ENCODE measurements at places on chromosomes 3 and 15. TPM values are rescaled to one million over a fixed set of nuclear protein-coding genes. Genes with fewer than 3 reads are reported as not detected.

IGSF10 gene
- total RNA-seq: 0.32 TPM

VPS33B gene
- total RNA-seq: 14.5 TPM

RAD51 gene
- 17.9 TPM for total RNA-seq

TMEM39A gene
- 21.8 TPM for total RNA-seq

ADPRH gene
- total RNA-seq: 4.1 TPM

USP50 gene
- not detected for total RNA-seq

IGF2BP2 gene
- 14.4 TPM for total RNA-seq

SLC24A5 gene
- not detected for total RNA-seq

SH2D7 gene
- total RNA-seq: not detected

FRMD5 gene
- total RNA-seq: 2.1 TPM

DAZL gene
- not detected for total RNA-seq

PLSCR2 gene
- not detected for total RNA-seq

FSTL1 gene
- total RNA-seq: 62.0 TPM

OSBPL10 gene
- total RNA-seq: 23.3 TPM

CXCR6 gene
- total RNA-seq: not detected

ZPLD1 gene
- not detected for total RNA-seq

CHD2 gene
- 27.6 TPM for total RNA-seq

SLC12A1 gene
- total RNA-seq: not detected

ATP2B2 gene
- 0.09 TPM for total RNA-seq

SPTSSB gene
- not detected for total RNA-seq

IL5RA gene
- total RNA-seq: not detected

FBXW12 gene
- not detected for total RNA-seq

TRIM71 gene
- not detected for total RNA-seq

RBP2 gene
- not detected for total RNA-seq

PODXL2 gene
- 10.0 TPM for total RNA-seq

TMC3 gene
- total RNA-seq: not detected

EPB42 gene
- total RNA-seq: not detected

MYLK gene
- total RNA-seq: 11.6 TPM

PDIA5 gene
- total RNA-seq: 30.1 TPM

CEMIP gene
- total RNA-seq: 1.0 TPM

GRK7 gene
- total RNA-seq: 0.02 TPM

LRRIQ4 gene
- not detected for total RNA-seq

DCUN1D1 gene
- 17.3 TPM for total RNA-seq

MRAS gene
- 8.2 TPM for total RNA-seq

TICRR gene
- 10.5 TPM for total RNA-seq

CPA3 gene
- total RNA-seq: not detected

SYNPR gene
- not detected for total RNA-seq

TMOD2 gene
- total RNA-seq: 2.1 TPM

MAP1A gene
- 0.63 TPM for total RNA-seq

HYKK gene
- 5.8 TPM for total RNA-seq

PRICKLE2 gene
- 2.2 TPM for total RNA-seq

TMEM212 gene
- not detected for total RNA-seq

SIAH2 gene
- total RNA-seq: 17.9 TPM

C2CD4A gene
- total RNA-seq: 0.17 TPM

TRAIP gene
- 11.7 TPM for total RNA-seq

ALAS1 gene
- total RNA-seq: 47.9 TPM

NR2E3 gene
- total RNA-seq: 0.34 TPM

All from A549 treated with AZD2906 at 1 μM for 4 hours (cell line).